Skeletal muscle tissue (tissue), 5 donors: ENCODE measurements at places on chromosomes 16 and 17. TPM values are rescaled to one million over a fixed set of nuclear protein-coding genes. Genes with fewer than 3 reads are reported as not detected.

The PPY gene
- not detected for total RNA-seq

The CACNA1H gene
- 26.1 TPM for total RNA-seq

The TMED6 gene
- not detected for total RNA-seq

The TMEM88 gene
- 7.3 TPM for total RNA-seq

The PIGW gene
- total RNA-seq, result 4.7 TPM

The PDE6G gene
- total RNA-seq, result 1.0 TPM

The TBC1D3B gene
- not detected for total RNA-seq

The TBC1D3 gene
- total RNA-seq, result not detected

The C17orf67 gene
- total RNA-seq, result 1.0 TPM

The SOX9 gene
- total RNA-seq, result 6.3 TPM

The CEP112 gene
- total RNA-seq, result 16.2 TPM

The NEUROD2 gene
- not detected for total RNA-seq

The KRTAP1-5 gene
- total RNA-seq, result not detected

The OTOA gene
- total RNA-seq, result under 0.01 TPM

The PRRT2 gene
- total RNA-seq, result 0.52 TPM

The ATP1B2 gene
- total RNA-seq, result 1.6 TPM
